ENCODE measurements at places on chromosomes 7 and 10.

GRCh38 chr7:127885843-127886242 lies 145.4 kb downstream of the LRRC4 start:
- H3K4me3 ChIP-seq, result peak overlapping the region; percentile 38
- H3K27me3 ChIP-seq, result no peaks in the 10 kb centered on the region
- peak overlapping the region; percentile 76 for H3K27ac ChIP-seq
- peaks cover 28% of the 10 kb centered on the region for H3K4me1 ChIP-seq

DNA sequence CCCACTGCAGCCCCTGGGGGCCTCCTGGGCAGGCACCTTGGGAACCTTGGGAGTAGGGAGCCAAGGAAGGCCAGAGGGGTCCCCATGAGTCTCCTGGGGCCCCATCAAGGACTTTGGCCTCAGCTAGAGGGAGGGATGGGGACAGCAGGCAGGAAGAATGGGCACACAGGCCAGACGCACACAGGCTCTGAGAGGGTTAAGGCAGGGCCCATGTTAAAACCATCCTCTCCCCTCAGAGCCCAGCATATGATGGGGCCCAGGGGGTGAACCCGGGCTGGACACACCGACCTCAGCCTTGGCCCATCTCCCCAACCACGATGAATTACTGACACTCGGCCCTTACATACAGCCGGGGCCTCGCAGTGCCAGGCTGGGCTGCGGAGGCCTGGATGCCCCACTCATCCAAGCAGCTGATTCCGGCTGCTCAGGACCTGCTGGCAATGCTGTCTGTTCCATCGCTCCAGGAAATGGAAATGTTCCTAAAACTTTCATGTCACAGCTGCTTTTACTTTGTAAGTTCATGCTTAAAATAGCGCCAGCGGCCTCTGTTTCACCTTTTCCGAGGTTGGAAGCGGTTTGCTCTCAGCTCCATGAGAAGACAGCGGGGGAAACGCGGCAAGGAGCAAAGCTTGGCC lies 17.3 kb upstream of the INPP5A start:
- peak overlapping the region; percentile 74 for H3K4me3 ChIP-seq
- H3K4me1 ChIP-seq, result peaks cover 31% of the 10 kb centered on the region
- H3K27me3 ChIP-seq, result peaks cover 5% of the 10 kb centered on the region
- no peak overlapping the region for H3K27ac ChIP-seq

DNA sequence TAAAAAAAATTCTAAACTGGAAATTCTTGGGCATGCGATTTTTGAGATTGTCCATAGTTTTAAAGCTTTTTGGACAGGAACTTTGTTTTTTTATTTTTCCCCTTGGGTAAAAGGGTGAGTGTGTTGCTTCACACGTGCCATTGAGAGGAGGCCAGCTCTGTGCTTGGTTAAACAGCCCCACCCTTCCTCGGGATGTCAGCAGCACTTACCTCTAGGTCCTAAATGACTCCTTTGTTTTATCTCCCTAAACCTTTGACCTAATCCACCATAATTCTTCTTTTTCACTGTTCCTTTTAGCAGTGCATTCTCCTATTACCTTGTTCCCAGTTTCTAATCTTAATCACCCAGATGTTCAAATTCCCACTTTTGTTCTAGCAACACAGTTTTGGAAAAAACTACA lies 83.5 kb downstream of the SEMA3D start:
- H3K27ac ChIP-seq, result no peak overlapping the region
- H3K36me3 ChIP-seq, result peaks cover 8% of the 10 kb centered on the region
- H3K27me3 ChIP-seq, result no peaks in the 10 kb centered on the region
- H3K4me1 ChIP-seq, result peaks cover 21% of the 10 kb centered on the region
- DNase-seq, result no peak

- no peak for DNase-seq
- peaks cover 23% of the 10 kb centered on the region for H3K4me1 ChIP-seq
- H3K36me3 ChIP-seq, result no peaks in the 10 kb centered on the region
- H3K27ac ChIP-seq, result peak overlapping the region; percentile 95
- peak overlapping the region; percentile 97 for H3K4me3 ChIP-seq
These were observed 5.2 kb upstream of the IGF2BP3 start for GRCh38 chr7:23475576-23475839.

DNA sequence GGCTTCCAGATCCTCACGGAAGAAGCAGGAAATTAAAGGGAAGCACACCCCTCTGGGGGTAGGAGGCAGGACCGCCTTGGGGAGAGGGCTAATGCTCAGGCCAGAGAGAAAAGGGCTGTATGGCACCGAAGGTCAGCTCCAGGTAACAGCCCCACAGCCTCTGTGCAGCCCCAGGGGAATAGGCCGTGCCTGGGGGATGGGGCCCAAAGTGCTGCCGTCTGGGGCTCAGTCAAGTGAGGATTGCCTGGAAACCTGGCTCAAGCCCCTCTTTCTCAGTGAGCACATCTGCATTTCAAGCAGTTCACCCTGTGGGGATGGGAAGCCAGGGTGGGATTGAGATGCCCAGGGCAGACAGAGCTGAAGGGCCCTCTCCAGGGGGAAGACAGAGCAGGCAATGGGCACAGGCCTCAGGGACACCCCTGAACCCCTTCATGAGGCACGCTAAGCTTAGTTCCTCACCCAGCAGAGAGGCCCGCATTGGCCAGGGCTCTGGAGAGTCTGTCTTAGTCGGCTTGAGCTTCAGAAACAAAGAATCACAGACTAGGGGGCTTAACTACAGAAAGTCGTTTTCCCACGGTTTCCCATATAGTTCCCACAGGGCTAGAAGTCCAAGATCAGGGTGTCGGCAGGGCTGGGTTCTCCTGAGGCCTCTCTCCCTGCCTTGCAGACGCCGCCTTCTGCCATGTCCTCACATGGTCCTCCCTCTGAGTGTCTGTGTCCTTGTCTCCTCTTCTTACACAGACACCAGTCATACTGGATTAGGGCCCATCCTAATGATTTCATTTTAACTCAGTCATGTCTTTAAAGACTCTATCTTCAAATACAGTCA lies 118.2 kb downstream of the PTPN20 start:
- no peaks in the 10 kb centered on the region for H3K36me3 ChIP-seq
- H3K4me3 ChIP-seq, result no peak overlapping the region
- H3K4me1 ChIP-seq, result peaks cover 21% of the 10 kb centered on the region
- peaks cover 15% of the 10 kb centered on the region for H3K27me3 ChIP-seq

- H3K4me3 ChIP-seq, result no peak overlapping the region
- peak; percentile 48 for DNase-seq
- peaks cover 13% of the 10 kb centered on the region for H3K27me3 ChIP-seq
These were observed 104.4 kb downstream of the STRA8 start for GRCh38 chr7:135337977-135338550.

DNA sequence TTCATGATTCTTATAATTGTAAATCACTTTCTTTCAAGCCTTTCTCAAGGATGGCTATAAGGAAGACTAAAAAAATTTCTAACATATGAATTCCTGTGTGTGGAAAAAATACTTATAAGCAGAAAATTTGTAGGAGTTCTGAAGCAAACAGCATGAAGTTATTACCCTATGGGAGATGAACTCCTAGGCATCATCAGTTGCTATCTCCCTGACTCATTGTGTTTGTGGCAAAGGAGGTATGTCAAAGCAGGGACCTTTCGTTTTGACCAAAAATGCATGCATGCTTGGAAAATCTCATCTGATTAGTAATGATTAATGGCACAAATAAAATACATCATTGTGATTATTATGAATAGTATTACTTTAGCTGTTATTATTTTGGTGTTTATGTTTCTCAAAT lies 59.4 kb downstream of the CALCR start:
- H3K27me3 ChIP-seq, result no peaks in the 10 kb centered on the region
- H3K36me3 ChIP-seq, result no peaks in the 10 kb centered on the region
- H3K4me3 ChIP-seq, result no peak overlapping the region
- no peaks in the 10 kb centered on the region for H3K4me1 ChIP-seq
- H3K27ac ChIP-seq, result no peak overlapping the region

GRCh38 chr7:112362731-112363131 lies 87.5 kb upstream of the IFRD1 start:
- H3K27ac ChIP-seq, result peak overlapping the region; percentile 56
- no peak for DNase-seq
- peaks cover 18% of the 10 kb centered on the region for H3K4me1 ChIP-seq
- no peaks in the 10 kb centered on the region for H3K36me3 ChIP-seq
- no peaks in the 10 kb centered on the region for H3K27me3 ChIP-seq

DNA sequence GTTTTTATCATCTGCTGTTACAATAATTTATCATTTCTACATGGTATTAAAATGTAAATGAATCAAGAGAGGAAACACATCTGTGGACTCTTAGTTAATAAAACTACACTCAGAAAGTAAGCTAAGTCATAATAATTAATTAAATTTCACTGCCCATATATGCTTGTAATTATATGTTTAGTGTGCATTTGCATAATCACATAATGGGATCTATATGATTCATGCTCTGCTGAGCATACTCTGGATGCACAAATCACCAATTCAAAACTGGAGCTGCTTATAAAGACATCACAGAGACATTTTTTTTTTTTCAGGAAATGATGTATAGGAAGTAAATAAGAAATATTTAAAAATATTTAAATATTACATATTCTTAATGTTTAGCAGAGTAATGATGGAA lies 151.6 kb upstream of the STEAP4 start:
- H3K27me3 ChIP-seq, result no peaks in the 10 kb centered on the region
- H3K4me1 ChIP-seq, result no peaks in the 10 kb centered on the region
- H3K4me3 ChIP-seq, result no peak overlapping the region
- H3K27ac ChIP-seq, result no peak overlapping the region
- no peaks in the 10 kb centered on the region for H3K36me3 ChIP-seq

- H3K4me1 ChIP-seq, result peaks cover 8% of the 10 kb centered on the region
- no peaks in the 10 kb centered on the region for H3K36me3 ChIP-seq
- peak; percentile 73 for DNase-seq
- peaks cover 96% of the 10 kb centered on the region for H3K27me3 ChIP-seq
- H3K27ac ChIP-seq, result no peak overlapping the region
These were observed 256.3 kb downstream of the OTUD1 start for GRCh38 chr10:23694921-23695824.

DNA sequence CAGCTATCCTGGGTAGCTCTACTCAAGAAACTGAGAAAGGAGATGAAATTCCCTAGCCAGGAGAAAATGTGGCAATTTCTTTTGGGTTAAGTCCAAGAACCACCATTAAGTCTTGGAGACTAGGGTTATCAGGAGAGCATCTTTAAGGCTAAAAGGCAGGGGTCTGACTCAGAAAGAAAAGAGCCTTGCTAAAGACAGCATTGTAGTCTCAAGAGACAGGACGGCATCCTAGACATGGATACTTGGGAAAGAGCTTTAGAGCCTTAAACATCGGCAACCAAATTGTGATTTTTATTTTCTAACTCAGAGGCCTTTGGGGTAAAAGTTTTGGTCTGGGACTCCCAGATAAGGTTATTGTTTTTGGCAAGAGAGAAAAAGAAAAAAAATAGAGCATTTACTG lies 83.1 kb downstream of the FAS start:
- H3K27ac ChIP-seq, result no peak overlapping the region
- no peak for DNase-seq
- H3K36me3 ChIP-seq, result no peaks in the 10 kb centered on the region
- H3K4me3 ChIP-seq, result no peak overlapping the region

- H3K27ac ChIP-seq, result peak overlapping the region; percentile 69
- peaks cover 54% of the 10 kb centered on the region for H3K4me1 ChIP-seq
- DNase-seq, result no peak
- peaks cover 3% of the 10 kb centered on the region for H3K36me3 ChIP-seq
- peak overlapping the region; percentile 51 for H3K4me3 ChIP-seq
- no peaks in the 10 kb centered on the region for H3K27me3 ChIP-seq
These were observed 39.3 kb downstream of the CUX1 start for GRCh38 chr7:101856473-101857357.

GRCh38 chr10:86044029-86044428 lies 322.6 kb downstream of the GRID1 start:
- no peak for DNase-seq
- H3K4me1 ChIP-seq, result peaks cover 5% of the 10 kb centered on the region
- no peaks in the 10 kb centered on the region for H3K27me3 ChIP-seq
- H3K4me3 ChIP-seq, result no peak overlapping the region
- no peaks in the 10 kb centered on the region for H3K36me3 ChIP-seq

- no peaks in the 10 kb centered on the region for H3K36me3 ChIP-seq
- no peaks in the 10 kb centered on the region for H3K4me1 ChIP-seq
- H3K27me3 ChIP-seq, result peaks cover 4% of the 10 kb centered on the region
- peak; percentile 42 for DNase-seq
- no peak overlapping the region for H3K4me3 ChIP-seq
- no peak overlapping the region for H3K27ac ChIP-seq
These were observed 32.2 kb downstream of the FRMPD2 start for GRCh38 chr10:48242171-48242904.

DNA sequence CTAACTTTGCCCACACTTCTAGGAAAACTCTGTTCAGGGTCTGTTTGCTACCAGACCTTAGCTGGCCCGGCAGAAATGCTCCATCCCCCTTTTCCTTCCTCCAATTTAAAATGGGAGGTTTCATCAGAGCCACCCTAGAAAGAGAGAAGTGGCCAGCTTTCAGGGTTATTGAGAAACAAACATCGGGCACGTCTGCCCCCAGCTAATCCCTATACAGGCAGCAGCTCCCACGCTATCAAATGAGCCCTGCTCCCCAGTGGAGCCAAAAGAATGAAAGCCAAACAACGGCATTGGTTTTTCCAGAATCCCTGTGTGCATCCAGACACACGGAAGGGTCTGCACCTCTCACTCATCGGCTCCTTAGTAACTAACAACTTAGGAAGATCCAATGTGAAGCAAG lies 132.5 kb downstream of the GRID1 start:
- no peak overlapping the region for H3K4me3 ChIP-seq
- no peaks in the 10 kb centered on the region for H3K4me1 ChIP-seq
- peaks cover 3% of the 10 kb centered on the region for H3K36me3 ChIP-seq
- no peak overlapping the region for H3K27ac ChIP-seq
- H3K27me3 ChIP-seq, result peaks cover 4% of the 10 kb centered on the region

DNA sequence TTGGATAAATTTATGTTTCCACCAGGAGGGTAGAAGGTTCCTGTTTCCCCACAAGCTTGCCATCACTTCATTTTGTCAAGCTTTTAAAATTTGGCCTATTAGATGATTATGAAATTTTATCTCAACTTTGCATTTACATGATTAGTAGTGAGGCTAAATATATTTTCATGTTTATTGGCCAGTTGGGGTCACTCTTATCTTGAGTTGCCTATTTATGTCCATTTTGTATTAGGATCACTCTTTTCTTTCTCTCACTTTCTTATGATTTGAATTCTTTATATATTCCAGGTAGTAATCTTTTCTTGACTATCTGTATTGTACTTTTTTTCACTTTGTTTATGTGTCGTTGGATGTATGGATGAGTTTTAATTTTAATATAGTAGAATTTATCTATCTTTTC lies 218.6 kb upstream of the SLC26A5 start:
- no peaks in the 10 kb centered on the region for H3K36me3 ChIP-seq
- H3K27me3 ChIP-seq, result no peaks in the 10 kb centered on the region
- H3K4me1 ChIP-seq, result no peaks in the 10 kb centered on the region
- no peak overlapping the region for H3K27ac ChIP-seq

- peaks cover 20% of the 10 kb centered on the region for H3K4me1 ChIP-seq
- no peak for DNase-seq
- peak overlapping the region; percentile 9 for H3K4me3 ChIP-seq
- H3K36me3 ChIP-seq, result peaks cover 35% of the 10 kb centered on the region
- no peaks in the 10 kb centered on the region for H3K27me3 ChIP-seq
These were observed 21.7 kb downstream of the HIBADH start for GRCh38 chr7:27640884-27641574.

GRCh38 chr10:12333380-12334185 lies 15.8 kb upstream of the CAMK1D start:
- H3K4me1 ChIP-seq, result peaks cover 19% of the 10 kb centered on the region
- H3K36me3 ChIP-seq, result no peaks in the 10 kb centered on the region
- peak overlapping the region; percentile 62 for H3K27ac ChIP-seq

GRCh38 chr10:6542999-6543430 lies 37.1 kb downstream of the PRKCQ start:
- H3K4me1 ChIP-seq, result no peaks in the 10 kb centered on the region
- peak overlapping the region; percentile 73 for H3K4me3 ChIP-seq
- no peaks in the 10 kb centered on the region for H3K36me3 ChIP-seq

- no peaks in the 10 kb centered on the region for H3K36me3 ChIP-seq
- peak; percentile 73 for DNase-seq
- H3K4me1 ChIP-seq, result peaks cover 14% of the 10 kb centered on the region
- H3K4me3 ChIP-seq, result peak overlapping the region; percentile 62
- H3K27ac ChIP-seq, result no peak overlapping the region
These were observed 86.5 kb downstream of the FOXL3 start for GRCh38 chr7:376306-377079.

- peaks cover 14% of the 10 kb centered on the region for H3K27me3 ChIP-seq
- no peak overlapping the region for H3K27ac ChIP-seq
- DNase-seq, result no peak
- H3K4me3 ChIP-seq, result no peak overlapping the region
These were observed 9.0 kb downstream of the SPOCK2 start for GRCh38 chr10:72079356-72079755.

Data from type B pancreatic cell (in vitro differentiated cells).